ENCODE measurements at places on chromosomes 1 and 21.
A peak's percentile ranks its signal among the peaks of the same experiment; 100 is the strongest.

DNA sequence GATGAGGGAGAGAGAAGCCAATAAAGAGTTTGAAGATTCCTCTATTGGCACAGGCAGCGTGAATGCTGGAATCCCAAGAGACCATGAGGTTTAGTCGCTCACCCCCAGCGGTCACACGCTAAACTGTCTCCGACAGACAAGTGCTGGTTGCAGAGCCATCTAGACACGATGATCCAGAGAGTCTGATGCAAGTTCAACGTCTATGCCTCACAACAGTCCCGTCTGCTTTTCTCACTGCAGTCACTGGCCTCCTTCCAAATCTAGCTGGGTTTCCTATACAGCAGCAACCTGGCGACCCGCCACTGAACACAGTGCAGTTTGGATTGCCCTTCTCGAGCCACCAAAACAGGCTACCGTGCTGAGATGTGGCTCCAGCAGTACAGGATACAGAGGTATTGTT, 98.6 kb upstream of the KRTAP19-8 start:
- DNase-seq: no peak

DNA sequence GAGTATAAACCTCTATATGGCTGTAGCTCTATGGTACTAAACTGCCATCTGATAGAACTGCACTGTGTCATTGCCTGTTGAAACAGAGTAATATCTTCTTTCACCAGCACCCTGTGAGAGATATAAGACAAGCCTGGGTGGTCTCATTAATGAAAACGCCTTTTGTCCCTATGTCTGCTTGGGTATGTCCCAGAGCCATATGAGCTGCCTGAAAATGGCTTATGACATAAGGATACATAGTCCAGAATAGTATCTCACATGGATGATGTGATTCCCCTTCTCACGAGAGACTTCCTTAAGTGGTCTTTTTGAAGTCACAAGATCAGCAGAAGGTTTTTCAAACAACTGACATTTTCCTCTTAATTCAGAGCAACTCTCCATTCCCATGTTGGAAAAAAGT, 7.3 kb upstream of the TMCC2 start:
- DNase-seq: no peak

GRCh38 chr1:234244482-234244881, 128.8 kb upstream of the COA6 start:
- no peak for DNase-seq

DNA sequence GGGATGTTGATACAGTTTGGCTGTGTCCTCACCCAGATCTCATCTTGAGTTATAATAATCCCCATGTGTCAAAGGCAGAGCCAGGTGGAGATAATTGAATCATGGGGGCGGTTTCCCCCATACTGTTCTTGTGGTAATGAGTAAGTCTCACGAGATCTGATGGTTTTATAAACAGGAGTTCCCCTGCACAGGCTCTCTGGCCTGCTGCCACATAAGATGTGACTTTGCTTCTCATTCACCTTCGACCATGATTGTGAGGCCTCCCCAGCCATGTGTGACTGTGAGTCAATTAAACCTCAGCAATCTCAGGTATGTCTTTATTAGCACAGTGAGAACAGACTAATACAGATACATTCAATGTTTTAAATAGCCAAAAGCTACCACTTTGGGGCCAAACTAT, 41.1 kb downstream of the SLC35F3 start:
- peak; percentile 63 for DNase-seq

DNA sequence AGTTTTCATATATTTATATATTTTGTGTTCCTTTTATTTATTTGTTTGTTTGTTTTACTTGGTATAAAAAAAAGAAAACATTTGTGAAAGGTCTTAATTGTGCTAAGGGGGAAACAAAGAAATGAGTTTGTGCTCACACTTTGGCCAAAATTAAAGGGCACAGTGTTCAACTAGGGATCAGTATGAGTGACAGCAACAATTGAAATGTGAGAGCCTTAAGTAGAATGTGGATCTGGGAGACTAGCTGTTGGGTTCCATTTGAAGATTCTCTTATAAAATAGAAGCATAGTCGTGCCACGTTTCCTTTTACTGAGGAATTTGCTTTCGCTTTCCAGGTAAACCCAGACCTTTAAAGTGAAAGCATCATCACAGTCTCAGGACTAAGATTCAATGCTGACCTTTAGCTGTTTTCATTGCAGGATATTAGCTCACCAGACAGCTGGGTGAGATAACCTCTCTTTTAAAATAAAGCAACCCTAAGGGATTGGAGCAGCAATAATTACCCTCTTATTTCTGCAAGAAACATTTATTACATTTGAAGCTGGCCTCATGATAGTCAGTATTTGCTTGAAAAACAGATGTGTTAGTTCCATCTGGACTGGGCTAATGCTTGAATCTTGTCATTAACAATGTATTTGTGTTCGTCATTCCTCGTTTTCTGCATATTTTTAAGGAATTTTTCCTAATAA, 37.1 kb upstream of the CD55 start:
- DNase-seq: no peak

- no peak for DNase-seq
Observed at GRCh38 chr1:154157520-154158306, 2.8 kb upstream of the NUP210L start.

- DNase-seq: no peak
Observed at GRCh38 chr1:244230470-244230869, 179.4 kb downstream of the ZBTB18 start.

DNA sequence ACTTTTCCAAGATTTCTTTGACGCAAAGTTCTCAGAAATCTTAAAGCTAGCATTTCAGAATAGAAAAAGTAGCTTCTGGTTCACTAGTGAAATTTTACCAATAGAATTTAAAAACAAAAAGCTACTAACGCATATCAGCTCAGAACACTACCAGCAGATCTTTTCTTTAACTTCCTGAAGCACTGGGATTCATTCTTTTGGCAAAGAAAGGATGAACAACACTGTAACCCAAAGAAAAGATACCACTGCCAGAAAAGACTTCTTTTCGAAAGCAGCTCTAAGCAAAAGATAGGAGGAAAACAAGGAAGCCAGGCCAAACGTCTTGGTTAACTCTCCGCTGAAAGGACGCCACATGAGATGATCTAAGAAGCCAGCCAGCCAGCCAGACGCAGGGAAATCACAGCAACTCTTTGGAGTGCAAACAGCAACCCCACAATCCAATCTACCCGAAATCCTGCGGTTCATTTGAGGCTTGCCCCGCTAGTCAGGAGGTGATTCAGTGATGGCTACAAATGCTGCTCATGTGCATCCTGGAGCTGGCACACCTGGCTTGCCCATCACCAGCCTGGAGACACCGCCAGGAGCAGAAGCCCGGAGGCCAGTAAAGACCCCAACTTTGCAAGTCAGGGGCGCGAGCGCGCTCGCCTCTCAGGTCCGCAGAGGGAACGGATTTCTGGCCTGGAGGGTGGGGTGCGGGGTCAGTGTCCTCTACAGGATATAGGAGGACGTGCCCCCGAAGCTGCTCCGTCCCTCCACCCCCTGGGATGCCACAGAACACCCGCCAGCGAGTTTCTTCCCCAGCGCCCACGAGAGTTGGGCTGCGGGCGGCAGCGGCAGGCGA, 812 bp downstream of the NBPF1 start:
- DNase-seq: no peak

GRCh38 chr21:34189506-34189905, 116.1 kb downstream of the MRPS6 start:
- no peak for DNase-seq

DNA sequence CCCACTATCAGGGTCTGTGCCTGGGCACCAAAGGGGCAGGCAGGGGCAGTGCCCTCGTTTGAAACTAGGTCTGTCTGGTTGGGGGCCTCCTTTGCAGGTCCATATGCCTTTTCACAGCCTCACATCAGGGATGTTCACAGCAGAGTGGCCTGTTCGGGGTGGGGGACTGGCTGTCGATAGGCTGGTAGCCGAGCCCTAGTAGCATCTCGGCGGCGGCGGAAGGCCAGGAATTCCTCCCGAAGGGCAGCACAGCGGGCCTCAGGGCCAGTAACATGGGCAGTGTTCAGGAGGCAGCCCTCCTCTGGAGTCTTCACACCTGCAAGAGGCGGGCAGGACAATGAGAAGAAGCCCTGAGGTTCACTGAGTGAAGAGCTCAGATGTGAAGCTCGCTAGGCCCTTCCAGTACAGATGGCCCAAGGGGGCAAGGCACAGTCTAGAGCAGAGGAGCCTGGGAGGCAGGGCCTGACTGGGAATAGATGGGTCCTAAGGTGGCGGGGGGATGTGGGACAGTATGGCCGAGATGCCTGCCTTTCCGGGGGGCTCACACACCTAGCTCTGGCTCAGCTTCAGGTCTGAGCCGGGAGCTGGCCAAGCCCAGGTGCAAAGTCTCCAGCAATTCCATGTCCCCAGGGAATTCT, 2.0 kb upstream of the TAGLN2 start:
- no peak for DNase-seq

- DNase-seq: no peak
Observed at GRCh38 chr1:205144751-205145150, 23.0 kb upstream of the RBBP5 start.

GRCh38 chr1:163119707-163120106, 50.5 kb downstream of the RGS4 start:
- DNase-seq: no peak

DNA sequence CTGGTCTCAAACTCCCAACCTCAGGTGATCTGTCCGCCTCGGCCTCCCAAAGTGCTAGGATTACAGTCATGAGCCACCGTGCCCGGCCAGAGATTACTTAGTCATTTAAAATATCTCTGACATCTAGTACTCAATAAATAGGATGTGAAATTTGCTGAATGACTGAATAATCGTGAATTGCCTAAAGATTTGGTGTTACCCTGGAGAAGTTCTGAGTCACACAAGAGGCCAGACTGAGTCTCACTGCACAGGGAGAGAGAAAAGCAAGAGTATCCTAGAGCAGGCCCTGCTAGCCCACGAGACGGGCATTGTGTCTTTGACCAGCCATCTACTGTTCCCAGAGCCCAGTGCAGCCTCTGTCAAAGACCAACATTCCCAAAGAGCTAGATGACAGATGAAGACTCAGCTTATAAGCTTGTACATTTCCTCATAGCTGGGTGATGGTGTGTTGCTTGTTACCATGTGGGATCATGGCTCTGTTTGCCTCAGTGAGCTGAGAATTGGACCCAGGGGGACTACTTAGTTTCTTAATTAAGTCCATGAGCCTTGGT, 5.6 kb upstream of the EIF4G3 start:
- no peak for DNase-seq

GRCh38 chr21:32136546-32136945, 142.3 kb downstream of the MIS18A start:
- no peak for DNase-seq

GRCh38 chr1:25103164-25103795, 129.0 kb downstream of the SYF2 start:
- DNase-seq: no peak

DNA sequence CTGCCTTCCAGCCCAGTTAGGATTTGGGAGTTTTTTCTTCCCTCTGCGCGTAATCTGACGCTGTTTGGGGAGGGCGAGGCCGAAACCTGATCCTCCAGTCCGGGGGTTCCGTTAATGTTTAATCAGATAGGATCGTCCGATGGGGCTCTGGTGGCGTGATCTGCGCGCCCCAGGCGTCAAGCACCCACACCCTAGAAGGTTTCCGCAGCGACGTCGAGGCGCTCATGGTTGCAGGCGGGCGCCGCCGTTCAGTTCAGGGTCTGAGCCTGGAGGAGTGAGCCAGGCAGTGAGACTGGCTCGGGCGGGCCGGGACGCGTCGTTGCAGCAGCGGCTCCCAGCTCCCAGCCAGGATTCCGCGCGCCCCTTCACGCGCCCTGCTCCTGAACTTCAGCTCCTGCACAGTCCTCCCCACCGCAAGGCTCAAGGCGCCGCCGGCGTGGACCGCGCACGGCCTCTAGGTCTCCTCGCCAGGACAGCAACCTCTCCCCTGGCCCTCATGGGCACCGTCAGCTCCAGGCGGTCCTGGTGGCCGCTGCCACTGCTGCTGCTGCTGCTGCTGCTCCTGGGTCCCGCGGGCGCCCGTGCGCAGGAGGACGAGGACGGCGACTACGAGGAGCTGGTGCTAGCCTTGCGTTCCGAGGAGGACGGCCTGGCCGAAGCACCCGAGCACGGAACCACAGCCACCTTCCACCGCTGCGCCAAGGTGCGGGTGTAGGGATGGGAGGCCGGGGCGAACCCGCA, at the start of gene PCSK9:
Gene PCSK9 (plus strand): TSS at position 207 of the 741 bp plus-strand sequence. CDS start 290 bp downstream, at position 497.
- no peak for DNase-seq

DNA sequence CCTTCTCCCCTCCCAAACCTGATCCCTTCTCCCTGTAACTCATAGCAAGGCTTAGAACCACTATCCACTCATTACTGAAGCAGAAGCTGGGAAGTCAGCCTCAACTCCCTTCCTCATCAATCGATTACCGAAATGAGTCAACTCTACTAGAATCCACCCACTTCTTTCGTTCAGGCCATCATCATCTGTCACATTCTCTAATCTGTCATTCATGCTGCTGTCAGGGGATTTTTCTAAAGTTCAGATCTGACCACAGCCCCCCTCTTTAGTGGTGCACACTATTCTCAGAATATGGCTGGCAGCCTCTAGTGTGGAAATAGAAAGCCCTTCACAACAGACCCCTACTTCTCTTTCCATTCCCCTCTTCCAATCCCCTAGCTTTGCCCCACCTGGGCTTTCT, 5.1 kb downstream of the NT5C1A start:
- DNase-seq: no peak

- DNase-seq: no peak
Observed at GRCh38 chr1:31771891-31772668, 7.9 kb upstream of the ADGRB2 start.

GRCh38 chr1:154669464-154670282, 61.7 kb upstream of the ADAR start:
- peak; percentile 75 for DNase-seq

GRCh38 chr1:25991937-25992688, 5.8 kb downstream of the PAFAH2 start:
- no peak for DNase-seq

GRCh38 chr1:53395671-53396215, 63.5 kb upstream of the DMRTB1 start:
- no peak for DNase-seq
